Right lobe of liver (tissue), 6 donors: ENCODE measurements at places on chromosomes 6 and 20.

- no peak overlapping the region for H3K4me3 ChIP-seq
- no peak overlapping the region for H3K27ac ChIP-seq
- no peaks in the 10 kb centered on the region for H3K27me3 ChIP-seq
- no peaks in the 10 kb centered on the region for H3K4me1 ChIP-seq
Observed at GRCh38 chr20:33445881-33446625, 2.5 kb upstream of the SNTA1 start.

GRCh38 chr6:116326181-116326671, 44.5 kb upstream of the DSE start:
- H3K27ac ChIP-seq: no peak overlapping the region
- H3K4me1 ChIP-seq: no peaks in the 10 kb centered on the region
- H3K36me3 ChIP-seq: no peaks in the 10 kb centered on the region
- DNase-seq: no peak
- no peaks in the 10 kb centered on the region for H3K27me3 ChIP-seq

DNA sequence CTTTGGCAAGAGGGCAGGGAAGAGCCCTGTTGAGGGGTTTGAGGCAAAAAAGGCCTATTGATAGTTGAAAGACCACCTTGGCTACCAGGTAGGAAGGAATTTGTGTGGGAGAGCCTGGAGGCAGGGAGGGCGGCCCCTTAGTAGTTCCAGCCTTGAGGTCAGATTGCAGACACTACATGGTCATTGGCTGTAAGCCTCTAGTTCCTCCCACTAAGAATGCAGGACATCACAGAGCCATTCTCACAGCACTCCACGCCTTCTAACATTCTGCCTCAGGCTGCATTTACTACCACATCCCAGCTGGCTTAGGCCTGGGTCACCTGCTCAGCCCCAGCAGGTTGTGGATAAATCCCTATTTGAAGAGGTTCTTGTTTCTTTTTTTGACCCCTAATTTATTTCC, 91.0 kb upstream of the SNX9 start:
- peaks cover 6% of the 10 kb centered on the region for H3K4me1 ChIP-seq
- H3K36me3 ChIP-seq: no peaks in the 10 kb centered on the region
- no peak for DNase-seq

DNA sequence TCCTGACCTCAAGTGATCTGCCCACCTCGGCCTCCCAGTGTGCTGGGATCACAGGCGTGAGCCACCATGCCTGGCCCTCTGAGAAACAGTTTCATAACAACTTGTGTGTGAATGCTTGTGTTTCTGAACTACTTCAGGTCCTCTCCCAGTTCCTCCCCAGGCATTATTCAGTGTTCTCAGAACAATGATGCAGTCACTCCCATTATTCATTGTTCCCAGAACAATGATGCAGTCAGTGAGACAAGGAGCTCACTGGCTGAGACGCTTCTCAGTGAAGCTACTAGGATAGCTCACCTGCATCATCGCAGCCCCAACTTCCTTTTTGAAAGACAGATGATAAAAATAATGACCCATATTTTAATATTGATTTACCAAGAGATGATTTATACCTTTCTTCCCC, 71.5 kb downstream of the NDUFAF5 start:
- no peak overlapping the region for H3K4me3 ChIP-seq
- H3K36me3 ChIP-seq: no peaks in the 10 kb centered on the region
- DNase-seq: no peak
- peaks cover 10% of the 10 kb centered on the region for H3K4me1 ChIP-seq
- H3K27ac ChIP-seq: no peak overlapping the region

DNA sequence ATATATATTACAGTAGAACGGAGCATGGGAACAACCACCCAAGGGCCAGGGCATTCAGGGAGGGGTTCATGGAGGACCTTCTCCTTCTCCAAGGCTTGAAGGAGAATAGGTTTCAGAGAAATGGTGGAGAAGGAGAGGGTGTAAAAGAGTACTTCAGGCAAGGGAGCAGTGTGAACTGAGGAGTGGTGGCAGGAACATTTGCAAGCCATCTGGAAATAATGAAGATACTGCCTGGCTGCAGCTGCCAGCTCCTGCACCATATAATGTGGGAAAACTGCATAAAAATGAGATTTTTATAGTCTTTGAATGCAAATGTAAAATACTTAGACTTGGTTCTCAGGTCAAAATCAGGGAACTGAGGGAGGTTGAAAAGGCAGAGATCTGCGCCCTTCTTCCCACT, 9.6 kb upstream of the DEFB121 start:
- H3K36me3 ChIP-seq: no peaks in the 10 kb centered on the region
- H3K27me3 ChIP-seq: no peaks in the 10 kb centered on the region
- H3K4me3 ChIP-seq: no peak overlapping the region
- no peaks in the 10 kb centered on the region for H3K4me1 ChIP-seq
- H3K27ac ChIP-seq: no peak overlapping the region
- no peak for DNase-seq
